Hematopoietic multipotent progenitor cell treated with erythropoietin and hydrocortisone succinate and interleukin-3 and kit ligand, for 15 days (in vitro differentiated cells): ENCODE measurements at places on chromosomes 1 and 21.
A peak's percentile ranks its signal among the peaks of the same experiment; 100 is the strongest.

DNA sequence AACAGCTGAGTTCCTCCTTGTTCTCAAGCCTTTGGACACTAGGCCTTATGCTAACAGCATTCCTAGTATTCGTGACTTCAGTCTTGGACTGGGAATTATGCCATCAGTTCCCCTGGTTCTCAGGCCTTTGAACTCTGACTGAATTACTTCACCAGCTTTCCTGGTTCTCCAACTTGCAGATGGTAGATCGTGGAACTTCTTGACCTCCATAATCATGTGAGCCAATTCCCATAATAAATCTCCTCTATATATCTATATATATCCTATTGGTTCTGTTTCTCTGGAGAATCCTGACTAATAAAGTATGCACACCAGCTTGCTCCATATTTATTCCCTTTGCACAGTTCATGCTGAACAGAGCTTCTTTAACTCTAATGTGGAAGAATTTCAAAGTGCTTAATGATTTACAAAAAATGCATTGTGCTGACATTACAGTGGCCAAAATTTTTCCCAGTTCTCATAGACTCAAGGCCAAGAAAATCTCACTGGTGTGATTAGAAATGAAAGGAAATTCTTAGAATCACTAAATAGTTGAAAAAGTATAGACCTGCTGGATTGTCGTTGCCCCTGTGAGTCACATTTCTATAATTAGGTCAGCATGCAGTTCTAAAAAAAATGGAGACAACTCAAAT is 462.9 kb upstream of the ADAMTS5 start:
- no peak for DNase-seq

DNA sequence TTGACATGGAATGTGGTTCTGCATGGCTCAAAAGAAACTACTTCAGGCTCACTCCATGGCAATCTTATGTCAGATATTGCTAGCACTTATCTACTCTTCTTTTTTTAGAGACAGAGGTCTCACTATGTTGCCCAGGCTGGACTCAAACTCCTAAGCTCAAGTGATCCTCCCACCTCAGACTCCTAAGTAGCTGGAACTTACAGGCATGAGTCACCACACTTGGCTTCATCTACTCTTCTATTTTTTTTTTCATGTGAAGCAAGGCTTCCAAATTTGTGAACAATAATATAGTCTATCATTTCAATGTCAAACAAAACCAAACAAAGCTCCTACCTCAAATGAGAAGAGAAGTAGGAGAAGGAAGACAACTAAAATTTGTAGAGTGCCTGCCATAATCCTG is 7.5 kb upstream of the PSEN2 start:
- DNase-seq, result no peak

DNA sequence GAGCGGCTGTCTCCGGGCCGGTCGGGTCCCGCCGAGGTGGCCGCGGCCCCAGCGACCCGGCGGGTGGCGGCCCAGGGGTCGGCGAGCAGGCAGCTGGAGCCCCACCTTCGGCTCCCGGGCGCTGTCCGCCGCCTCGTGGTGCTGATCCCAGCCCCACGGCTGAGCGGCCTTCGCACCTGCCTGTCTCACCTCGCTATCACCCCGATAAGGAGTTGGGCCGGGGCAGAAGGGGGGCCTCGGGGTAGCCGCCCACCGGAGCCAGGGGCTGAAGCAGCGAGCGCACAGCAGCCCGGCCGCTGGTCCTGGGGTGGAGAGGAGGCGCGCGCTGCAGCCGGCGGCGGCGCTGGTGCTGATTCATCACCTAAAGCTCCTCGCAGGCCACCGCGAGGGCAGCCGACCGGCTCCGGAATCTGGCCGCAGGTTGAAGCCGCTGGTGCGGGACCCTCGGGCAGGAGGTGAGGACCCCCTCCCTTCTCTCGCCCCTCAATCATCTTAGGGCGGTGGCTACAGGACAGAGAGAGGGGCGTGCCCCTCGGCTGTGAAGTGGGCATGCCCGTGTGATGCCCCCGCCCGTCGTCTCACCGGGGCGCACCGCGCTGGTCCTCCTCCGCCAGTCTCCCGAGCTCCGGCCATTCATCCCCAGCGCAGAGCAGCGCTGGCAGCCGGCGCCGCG is 575 bp downstream of the TRIM67 start:
- DNase-seq, result peak; percentile 30

DNA sequence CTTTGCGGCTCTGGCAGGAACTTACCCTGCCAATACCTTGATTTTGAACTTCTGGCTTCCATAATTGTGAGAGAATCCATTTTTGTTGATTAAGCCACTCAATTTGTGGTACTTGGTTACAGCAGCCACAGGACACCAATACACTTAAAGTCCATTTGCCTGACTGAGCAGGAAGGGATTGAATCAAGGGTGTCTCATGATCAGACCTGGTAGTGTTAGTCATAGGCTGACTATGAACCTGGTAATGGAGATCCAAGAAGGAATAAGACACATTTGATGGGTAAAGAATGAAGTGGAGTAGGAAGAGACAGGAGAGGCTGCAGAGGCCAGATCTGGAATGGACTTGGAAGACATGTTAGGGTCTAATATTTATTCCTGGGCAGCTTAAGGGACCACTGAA is 31.2 kb upstream of the MAP1LC3C start:
- DNase-seq, result no peak

DNA sequence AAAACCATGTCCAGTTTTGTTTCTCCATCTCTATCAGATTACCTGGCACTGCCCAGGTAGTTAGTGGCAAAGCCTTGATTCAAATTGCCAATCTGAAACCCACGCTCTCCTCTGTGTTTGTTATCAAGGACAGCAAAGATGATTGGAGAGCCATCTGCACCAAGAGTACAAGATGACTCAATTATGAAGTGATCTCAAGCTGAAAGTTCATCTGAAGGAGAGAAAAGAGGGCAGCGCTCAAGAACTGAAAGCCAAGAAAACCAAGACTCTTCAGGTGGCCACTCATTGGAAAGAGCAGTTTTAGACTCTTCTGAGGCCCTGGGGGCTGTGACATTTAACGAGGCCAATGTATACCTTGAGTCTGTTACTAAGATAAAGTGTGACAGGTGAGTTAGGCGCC is 13.8 kb downstream of the RXRG start:
- no peak for DNase-seq

GRCh38 chr1:160375788-160376524 is 9.1 kb downstream of the NHLH1 start:
- DNase-seq, result no peak

DNA sequence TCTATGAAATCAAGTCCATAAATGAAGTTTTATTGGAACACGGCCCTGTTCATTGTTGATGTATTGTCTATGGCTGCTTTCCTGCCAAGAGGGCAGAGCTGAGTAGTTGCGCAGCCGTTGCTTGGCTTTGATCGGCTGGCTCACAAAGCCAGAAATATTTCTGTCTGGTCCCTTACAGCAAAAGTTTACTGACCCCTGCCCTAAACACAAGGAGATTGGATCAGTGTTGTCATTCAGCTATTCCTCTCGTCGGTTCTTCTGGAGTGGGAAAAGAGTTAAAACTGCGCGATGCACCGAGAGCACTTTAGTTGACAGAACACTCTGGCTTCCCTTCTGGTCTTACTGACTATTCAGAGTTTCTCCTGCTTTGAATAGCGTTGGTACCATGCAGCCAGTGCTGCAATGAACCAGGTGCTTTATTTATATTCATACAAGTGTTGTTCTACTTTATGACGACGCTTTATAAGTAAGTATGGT is 868 bp downstream of the ZBTB40 start:
- DNase-seq, result peak; percentile 16

DNA sequence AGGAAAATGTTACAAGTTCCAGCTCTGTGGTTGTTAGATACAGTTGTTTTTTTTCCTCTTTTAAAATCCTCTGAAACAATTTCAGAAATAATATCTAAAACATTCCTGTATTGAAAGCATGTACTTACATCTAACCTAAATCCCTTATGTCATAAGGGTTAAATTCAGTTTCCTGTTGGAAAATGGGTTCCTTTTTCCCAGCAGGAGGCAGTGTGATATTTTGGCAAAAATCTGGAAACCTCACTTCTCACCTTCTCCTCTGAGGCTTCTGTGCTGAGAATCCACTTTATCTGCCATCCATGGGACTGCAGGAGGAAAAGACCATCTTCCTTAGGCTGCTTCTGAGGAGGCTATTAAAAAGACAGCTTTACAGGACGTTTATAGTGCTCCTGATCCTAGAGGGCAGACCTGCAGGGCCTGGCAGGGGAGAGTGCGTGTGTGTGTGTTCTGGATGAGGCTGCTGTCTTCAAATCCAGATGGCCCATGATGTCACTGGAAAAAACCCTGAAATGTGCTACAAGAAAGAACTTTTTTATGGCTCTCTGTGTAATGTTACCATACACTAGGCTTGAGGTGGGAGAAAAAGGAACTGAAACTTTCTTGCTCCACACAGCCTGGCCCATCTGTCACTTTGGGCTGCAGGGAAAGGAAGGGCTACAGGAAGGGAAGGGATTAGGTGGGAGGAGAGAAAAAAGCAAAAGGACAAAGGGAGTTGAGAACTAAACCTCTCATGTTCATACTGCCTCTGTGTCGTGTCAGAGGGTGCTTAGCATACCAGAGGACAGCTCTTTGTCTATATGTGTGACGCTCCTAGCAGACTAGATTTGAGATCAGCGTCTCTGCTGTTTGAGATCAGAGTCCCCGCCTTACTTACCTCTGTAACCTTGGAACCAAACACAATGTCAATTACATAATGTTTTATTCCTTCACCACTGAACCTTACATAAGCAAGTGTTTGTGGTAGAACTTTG is 379.2 kb upstream of the SPAG17 start:
- no peak for DNase-seq

- DNase-seq, result no peak
These were observed 613 bp upstream of the ERO1B start for GRCh38 chr1:236282425-236282716.

- no peak for DNase-seq
These were observed 61.3 kb downstream of the PTBP2 start for GRCh38 chr1:96782856-96783255.

GRCh38 chr21:37085726-37086125 is 12.7 kb downstream of the TTC3 start:
- no peak for DNase-seq

DNA sequence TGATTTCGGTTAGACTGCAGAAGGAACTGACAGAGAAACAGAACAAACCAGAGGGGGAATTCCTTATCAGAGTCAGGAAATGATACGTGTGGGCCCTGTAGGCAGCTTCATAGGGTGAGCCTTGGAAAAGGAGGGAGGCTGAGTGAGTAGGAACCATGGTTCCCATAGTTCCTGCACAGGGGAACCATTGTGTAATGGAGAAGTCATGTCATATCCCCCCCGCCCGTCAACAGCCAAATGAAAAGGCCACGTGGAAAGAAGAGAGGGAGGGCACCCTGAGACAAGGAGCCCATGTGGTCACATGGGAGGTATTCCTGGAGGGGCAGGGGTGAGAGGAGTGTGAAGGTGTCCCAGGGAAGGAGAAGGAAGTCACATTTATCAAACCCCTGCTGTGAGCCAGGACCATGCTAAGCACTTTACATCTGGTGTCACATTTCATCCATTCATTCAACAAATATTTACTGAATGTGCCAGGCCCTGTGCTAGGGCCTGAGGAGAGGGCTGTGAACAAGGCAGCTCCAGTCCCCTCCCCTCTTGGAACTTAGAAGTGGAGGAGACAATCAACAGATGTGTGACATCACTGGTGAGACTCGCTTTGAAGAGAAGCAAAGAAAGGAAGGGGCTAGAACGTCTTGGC is 15.7 kb upstream of the FGR start:
- no peak for DNase-seq

DNA sequence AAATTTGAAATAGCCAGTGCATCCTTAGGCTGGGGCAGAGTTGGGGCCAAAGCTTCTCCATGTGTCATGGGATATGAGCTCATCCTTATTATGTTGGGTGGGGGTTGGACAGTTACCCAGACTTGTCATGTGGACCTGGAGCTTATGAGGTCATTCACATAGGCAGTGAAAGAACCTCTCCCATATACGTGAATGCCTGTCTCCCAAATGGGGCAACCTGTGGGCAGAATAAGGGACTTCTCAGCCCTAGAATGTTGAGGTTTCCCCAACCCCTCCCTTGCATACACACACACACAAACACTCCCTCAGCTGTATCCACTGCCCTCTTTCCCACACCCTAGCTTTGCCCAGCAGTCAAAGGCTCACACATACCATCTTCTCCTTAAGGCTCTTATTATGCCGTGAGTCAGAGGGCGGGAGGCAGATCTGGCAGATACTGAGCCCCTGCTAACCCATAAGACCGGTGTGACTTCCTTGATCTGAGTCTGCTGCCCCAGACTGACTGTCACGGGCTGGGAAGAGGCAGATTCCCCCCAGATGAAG is 2.3 kb upstream of the IVL start:
- DNase-seq, result no peak

GRCh38 chr1:115183721-115184259 is 94.5 kb upstream of the TSPAN2 start:
- DNase-seq, result no peak

DNA sequence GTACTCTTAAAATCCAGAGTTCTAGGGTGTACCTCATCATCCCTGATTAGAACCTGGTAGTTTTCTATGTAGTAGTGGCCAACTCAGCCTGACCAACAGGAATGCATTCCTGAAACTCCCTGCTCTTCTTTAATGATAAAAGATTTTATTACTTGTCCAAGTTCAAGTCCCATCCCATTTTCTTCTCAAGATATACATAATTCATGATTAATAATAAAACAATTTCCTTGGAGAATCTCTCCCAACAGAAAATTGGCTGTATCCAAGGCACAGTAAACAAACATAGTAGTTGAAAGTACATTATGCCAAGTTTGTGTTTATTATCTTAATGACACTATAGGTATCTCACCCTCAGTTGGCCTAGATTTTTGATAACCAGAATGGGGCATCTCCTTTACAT is 714.1 kb upstream of the ADAMTS5 start:
- DNase-seq, result no peak

GRCh38 chr21:29092102-29092959 is 18.9 kb upstream of the CCT8 start:
- no peak for DNase-seq

- DNase-seq, result no peak
These were observed 17.7 kb downstream of the IRF2BP2 start for GRCh38 chr1:234592240-234592639.

DNA sequence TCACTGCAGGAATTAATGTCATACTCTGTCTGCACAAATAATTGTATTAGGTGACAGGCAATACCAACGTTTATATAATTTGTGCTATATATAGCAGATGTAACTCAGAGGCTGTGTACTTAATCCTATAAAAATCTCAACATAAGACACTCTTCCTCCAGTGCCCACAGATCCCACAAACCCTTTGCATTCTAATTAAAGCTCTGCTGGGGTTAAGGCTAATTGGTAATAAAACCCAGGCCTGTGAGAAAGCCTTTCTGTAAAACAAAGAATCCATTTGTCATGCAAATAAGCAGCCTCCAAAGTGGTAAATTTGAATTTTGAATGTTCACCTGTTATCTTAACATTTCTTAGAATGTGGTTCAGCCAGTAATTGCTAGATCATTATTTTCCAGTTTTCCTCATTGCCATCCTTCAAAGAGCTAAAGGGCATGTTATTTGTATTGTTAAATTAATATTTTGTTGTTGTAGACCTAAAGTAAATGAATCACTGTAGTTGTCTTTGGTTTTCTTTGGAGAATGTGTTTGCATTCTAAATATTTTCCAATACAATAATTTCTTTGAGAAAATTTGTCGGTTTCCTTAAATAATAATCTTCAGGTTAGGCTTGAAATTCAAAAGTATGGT is 46.3 kb upstream of the PRDX6 start:
- DNase-seq, result peak; percentile 24

- no peak for DNase-seq
These were observed 26.1 kb downstream of the TLR5 start for GRCh38 chr1:223116950-223117349.

- no peak for DNase-seq
These were observed 5.2 kb upstream of the HSD3B2 start for GRCh38 chr1:119409731-119410130.
